NCI-H1436 (cell line): ENCODE measurements at places on chromosomes 2 and 18.

DNA sequence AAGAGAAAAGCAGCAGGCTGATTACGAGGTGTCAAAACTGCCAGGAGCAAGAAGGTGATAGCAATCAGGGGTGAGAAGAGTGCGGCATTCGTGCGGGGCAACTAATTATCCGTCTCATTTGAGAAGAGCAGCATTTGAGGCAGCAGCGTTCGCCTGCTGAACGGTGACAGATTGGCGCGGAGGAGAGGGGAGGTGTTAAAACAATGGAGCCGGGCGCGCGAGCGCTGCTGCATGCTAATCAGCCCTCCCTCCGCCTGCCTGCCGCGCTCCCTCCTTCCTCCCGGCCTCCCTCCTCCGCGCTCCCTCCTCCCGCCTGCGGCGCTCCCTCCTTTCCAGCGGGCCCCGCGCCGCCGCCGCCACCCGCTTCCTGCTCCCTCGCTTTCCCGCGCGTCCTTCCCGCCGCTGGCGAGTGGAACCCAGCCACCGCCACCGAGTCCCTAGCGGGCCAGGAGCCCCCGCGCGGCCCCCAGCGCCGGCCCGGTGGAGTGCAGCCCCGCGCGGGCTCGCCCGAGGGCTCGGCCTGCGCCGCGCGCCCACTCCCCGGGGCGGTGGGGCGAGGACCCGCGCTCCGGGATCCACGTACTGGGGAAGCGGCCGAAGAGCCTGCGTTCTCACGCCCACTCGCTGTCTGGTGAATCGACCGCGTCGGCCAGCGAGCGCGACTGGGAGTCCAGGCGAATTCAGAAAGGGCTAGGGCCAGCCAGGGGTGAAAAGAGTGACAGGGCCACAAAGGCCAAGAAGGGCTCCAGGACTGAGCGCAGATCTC, 69.5 kb upstream of the PSMD14 start:
- no peak for DNase-seq

DNA sequence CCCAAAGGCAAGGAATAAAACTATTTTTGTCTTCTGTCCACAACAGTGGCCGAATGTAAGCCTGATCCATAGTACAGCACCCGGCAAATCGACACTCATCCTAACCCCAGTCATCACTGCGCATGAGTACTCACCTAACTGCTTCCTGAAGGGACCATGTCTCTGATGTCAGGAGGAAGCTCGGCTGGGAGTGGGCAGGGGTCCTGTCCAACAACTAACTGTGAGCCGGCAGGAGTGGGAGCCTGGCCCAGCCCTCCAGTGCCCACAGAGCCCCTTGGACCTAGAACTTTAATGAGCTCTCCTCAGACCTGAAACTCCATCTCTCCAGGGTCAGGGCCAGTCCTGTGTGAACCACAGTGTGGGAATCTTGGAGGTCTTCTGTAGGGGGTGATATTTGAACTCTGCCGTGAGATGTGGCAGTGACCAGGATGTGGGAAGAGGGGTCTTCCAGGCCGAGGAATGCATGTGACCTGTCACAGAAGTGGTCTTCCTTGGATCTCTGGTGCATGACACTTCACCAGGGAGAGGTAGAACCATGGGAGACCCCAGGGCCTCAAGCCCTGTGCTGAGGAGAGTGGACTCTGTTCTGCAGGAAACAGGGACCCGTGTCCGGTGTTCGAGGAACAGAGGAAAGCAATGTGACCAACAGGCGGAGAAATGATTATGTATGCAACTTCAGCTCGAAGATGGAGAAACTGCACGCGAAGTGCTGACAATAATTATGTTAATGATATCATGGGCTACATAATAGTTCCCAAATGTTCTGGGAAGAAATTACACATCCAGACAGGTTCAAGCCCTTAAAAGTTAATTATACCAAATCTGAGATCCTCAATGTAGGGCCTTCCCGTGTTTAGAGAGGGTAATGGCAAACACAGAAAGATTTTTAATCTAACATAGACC, 240.1 kb upstream of the HDAC4 start:
- DNase-seq: no peak

GRCh38 chr18:2172881-2173280, 398.4 kb downstream of the METTL4 start:
- no peak for DNase-seq

- no peak for DNase-seq
Observed at GRCh38 chr2:64924170-64924934, 64.8 kb upstream of the SLC1A4 start.

DNA sequence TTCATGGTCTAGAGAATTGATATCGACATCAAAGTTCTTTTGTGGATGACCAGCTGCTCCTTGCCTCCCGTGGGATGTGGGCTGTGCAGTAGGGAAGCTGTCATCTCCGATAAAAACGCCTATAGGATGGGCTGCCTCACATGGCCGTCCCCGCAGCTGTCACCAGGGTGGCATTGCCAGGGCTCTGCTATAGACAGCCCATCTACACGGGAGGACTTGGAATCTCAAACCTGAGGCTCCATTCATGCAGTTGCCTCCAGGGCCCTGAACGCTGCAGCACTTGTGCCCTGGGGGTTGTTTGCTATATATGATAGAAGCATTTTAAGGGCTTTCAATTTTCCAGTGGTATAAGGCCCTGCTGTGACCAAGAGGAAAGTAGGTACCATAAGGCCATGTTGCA, 183.1 kb downstream of the MYCN start:
- DNase-seq: no peak
